ENCODE measurements at places on chromosomes 7 and 10. TPM values are rescaled to one million over a fixed set of nuclear protein-coding genes. Genes with fewer than 3 reads are reported as not detected.

Gene ANKRD22
- total RNA-seq, result 0.40 TPM

Gene GPR158
- total RNA-seq, result 0.06 TPM

Gene KNDC1
- 0.74 TPM for total RNA-seq

Gene DAGLB
- 23.3 TPM for total RNA-seq

Gene OPN1SW
- total RNA-seq, result not detected

Gene AKR1C2
- 3,701 TPM for total RNA-seq

Gene KCNMA1
- 65.1 TPM for total RNA-seq

Gene KCND2
- total RNA-seq, result not detected

Gene CALHM1
- total RNA-seq, result not detected

Gene ASAH2
- 2.2 TPM for total RNA-seq

Gene C10orf143
- total RNA-seq, result 0.86 TPM

Gene UPP1
- 79.3 TPM for total RNA-seq

Gene FXYD4
- not detected for total RNA-seq

Gene ZNF33B
- total RNA-seq, result 4.1 TPM

Gene CPA2
- total RNA-seq, result 0.11 TPM

Gene ZNF32
- total RNA-seq, result 13.7 TPM

Gene DNAH11
- 0.33 TPM for total RNA-seq

Gene ZNRF2
- total RNA-seq, result 4.4 TPM

Gene EPO
- not detected for total RNA-seq

Gene PLAU
- 124 TPM for total RNA-seq

Gene BHLHA15
- 0.61 TPM for total RNA-seq

Gene NKX2-3
- 0.05 TPM for total RNA-seq

Gene HTR7
- 0.17 TPM for total RNA-seq

Gene ITIH5
- 0.05 TPM for total RNA-seq

Gene SCART1
- 0.10 TPM for total RNA-seq

Gene ZNF853
- total RNA-seq, result 2.5 TPM

Gene SPDYE9
- total RNA-seq, result not detected

Gene CYP3A5
- 1.1 TPM for total RNA-seq

Gene HOXA6
- 1.7 TPM for total RNA-seq

Gene NEUROD6
- total RNA-seq, result not detected

Gene GFRA1
- total RNA-seq, result 9.5 TPM

Gene IFT22
- 52.8 TPM for total RNA-seq

Gene COMTD1
- total RNA-seq, result 62.6 TPM

Gene GDF2
- not detected for total RNA-seq

Gene OR9A2
- total RNA-seq, result not detected
